ENCODE measurements at places on chromosomes 1 and 21.

- no peak for DNase-seq
Observed at GRCh38 chr1:52877554-52877953, 35.0 kb downstream of the ZYG11A start.

DNA sequence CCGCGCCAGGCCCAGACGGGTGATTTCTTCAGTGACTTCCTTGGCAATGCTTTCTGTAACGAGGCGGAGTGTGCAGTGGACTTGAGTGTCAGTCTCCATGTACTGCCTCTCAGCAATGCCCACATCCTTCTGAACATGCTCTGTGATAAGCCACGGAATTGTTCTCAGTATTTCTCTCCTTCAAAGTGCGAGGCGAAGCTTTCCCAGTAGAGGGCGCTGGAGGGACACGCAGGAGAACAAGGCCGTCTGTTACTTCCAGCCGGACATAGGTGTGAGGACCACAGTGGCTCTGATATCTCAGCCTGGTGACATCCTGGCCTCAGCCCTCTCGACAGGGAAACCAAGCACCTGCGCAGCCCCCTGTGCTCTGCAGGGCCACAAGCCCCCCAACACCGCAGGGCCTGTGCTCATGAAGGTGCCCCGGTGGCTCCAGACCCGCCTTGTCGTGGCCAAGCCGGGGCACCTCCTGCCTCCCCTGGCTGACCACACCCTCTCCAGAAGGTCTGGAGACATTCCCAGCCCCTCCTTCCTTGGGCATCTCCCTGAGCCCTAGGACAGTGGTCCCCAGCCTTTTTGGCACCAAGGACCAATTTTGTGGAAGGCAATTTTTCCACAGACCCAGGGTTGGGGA, 46.1 kb upstream of the BACE2 start:
- DNase-seq = peak; percentile 18

DNA sequence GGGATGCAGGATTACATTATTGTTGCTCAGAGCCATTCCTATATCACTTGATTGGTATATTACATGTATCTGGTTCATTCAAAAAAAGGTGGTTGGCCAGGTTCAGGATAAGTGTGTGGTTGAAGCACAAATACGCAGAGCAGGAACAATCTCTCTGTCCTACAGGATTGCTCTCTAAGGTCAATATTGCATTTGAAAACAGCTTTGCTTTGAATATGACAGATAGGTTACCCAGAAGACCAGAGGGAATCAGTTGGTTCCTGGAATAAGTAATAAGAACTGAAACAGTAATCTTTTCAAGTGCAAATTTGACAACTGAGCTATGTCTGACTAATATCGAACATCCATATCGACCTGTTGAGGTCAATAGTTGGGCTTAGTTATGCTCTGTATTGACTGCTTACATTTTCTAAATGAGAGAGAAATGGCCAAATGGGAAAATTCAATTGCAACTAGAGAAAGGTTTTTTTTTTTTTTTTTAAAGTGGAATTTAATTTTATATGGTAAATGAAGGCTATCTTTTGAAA, 176.8 kb downstream of the ATP6V1G3 start:
- DNase-seq = no peak

DNA sequence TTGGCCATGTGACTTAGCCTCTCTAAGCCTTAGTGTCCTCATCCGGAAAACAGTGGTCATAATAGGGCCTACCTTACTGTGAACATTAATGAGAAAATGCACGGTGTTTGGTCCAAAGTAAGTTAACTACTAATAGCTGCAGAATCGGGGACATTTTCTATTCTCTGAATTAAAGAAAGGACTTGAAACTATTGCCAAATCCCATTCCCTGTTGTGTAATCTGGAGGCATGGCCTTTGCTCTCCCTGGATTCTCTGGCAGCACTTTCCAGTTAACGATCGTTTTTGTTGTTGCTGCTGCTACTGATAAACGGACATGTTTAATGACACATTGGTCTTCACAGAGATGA, 30.5 kb downstream of the FMO4 start:
- no peak for DNase-seq

- no peak for DNase-seq
Observed at GRCh38 chr1:93608187-93609109, 73.2 kb downstream of the BCAR3 start.

DNA sequence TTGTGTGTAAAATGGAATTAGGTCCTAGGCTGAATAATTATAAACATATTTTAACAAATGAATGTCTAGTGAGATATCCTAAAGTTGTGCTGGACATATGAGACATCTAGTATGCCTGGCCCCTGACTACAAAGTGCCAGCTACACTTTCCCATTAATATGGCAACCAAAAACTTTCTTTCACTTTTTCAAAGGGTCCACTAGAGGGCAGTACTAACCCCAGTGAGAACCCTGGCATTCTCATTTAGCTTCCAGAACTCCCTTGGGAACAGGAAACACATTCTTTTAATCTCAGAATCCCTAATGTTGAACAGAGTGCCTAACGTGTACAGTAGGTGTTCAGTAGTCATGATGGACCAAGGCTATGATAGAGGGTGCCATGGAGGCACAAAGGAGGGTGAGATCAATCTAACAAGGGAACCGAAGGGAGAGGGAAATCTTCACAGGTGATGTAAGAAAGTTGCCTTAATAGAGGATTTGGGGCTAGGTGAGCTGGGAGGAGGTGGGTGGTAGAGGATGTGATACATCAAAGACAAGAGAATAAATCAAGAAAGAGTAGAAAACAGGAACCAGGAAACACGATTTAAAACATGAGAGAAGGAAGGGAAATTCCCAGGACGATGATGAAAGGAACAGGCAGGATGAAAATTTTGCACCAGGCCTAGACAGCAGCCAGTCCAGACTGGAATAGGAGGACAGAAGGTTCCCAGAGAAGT, 41.6 kb downstream of the NSL1 start:
- DNase-seq = no peak

GRCh38 chr1:224914292-224914900, 15.1 kb upstream of the DNAH14 start:
- no peak for DNase-seq

- no peak for DNase-seq
Observed at GRCh38 chr1:24374891-24375786, 38.4 kb downstream of the STPG1 start.

GRCh38 chr1:91806181-91806768, 79.7 kb downstream of the TGFBR3 start:
- DNase-seq = no peak

DNA sequence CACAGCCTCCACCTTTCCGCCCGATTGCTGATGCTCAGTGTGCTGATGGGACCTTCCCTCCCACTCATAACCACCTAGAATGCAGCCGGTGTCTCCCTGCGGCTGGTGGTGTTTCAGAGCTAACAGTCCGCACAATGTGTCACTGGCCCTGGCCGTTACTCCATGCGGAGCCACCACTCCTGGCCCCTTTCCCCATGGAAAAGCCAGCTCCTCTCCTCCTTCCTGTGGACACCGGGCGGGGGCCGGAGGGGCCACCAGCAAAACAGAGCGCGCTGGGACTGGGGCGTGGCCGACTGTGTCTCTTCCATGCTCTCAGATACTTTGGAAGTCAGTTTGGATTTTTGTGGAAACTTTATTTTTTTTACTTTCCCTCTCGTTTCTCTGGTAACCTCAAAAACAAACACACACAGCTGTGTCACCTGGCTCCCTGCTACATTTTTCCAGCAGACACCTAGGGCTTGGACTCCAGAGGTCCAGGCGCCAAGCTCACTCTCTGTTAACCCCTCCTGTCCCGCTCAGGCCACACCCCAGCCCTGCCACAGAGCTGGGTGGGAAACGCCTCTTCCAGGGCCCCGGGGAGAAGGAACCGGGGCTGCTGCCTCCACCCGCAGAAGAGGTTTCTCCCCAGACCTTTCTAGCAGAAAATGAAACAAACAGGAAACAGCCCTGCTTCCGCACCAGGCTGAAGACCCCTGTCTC, 32.5 kb upstream of the COL6A2 start:
- no peak for DNase-seq

- no peak for DNase-seq
Observed at GRCh38 chr1:152886758-152887409, 8.8 kb downstream of the SMCP start.

- no peak for DNase-seq
Observed at GRCh38 chr1:167409183-167409582, 109.1 kb downstream of the CD247 start.

DNA sequence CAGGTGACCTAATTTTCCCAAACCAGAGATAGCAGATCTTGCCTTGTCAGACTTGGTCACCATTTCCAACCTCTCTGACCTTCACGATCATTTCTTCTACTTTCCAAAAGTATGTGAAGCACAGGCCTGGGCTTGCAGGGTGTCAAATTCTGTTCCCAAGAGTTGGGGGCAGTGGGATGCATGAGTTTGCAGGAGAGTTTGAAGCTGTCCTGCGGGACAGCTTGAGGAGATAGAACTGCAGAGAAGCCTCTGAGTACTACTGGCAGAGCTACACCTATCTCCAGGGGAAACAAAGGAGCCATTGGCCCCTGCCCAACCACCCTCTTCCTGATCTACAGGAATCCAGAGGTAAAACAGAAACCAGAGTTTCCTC, 11.3 kb downstream of the TXNIP start:
- no peak for DNase-seq

DNA sequence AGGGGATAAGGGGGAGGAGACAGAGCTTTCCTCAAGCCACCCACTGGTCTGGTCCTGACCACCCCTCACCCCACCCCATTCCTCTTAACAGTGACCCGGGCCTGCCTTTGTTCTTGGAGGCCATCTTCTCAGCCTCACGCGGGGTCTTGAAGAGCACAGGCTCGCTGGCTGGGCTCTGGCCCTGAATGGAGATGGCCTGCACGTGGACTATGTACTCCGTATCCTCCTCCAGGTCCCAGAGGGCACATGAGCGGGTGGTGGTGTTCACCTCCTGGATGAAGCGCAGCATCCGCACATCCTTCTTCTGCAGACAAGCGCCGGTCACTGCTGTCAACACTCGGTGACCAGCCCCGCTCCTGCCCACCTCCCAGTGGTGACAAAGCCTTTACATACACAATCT, 2.6 kb downstream of the FNDC5 start:
- DNase-seq = no peak

GRCh38 chr1:76668046-76668445, 199.2 kb upstream of the ST6GALNAC5 start:
- no peak for DNase-seq

DNA sequence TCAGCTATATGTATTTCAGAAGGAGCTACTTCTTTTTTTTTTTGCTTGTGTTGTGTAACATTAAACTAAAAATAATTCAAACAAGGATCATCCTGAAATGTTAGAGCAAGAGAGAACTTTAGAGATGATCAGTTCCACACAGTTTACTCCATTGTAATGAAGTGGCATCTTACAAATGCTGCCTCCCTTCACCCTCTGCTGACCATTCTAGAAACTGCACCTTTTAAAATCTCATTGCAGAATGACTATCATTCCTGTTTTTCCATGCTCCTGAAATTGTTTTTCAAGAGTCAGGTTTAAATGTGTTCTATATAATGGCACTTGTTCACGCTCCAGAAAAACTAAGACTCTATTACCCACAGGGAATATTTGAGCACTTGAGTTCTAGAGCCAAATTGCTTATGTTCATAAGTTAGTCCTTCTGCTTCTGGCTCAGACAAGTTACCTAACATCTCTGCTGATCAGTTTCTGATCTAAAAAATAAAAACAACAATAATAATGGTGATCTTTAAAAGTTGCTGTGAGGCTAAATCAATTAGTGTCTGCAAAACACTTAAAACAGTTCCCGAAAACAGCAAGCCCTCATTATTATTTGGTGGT, 21.5 kb upstream of the SLC44A5 start:
- no peak for DNase-seq

GRCh38 chr21:14632359-14632758, 86.2 kb upstream of the SAMSN1 start:
- DNase-seq = no peak

DNA sequence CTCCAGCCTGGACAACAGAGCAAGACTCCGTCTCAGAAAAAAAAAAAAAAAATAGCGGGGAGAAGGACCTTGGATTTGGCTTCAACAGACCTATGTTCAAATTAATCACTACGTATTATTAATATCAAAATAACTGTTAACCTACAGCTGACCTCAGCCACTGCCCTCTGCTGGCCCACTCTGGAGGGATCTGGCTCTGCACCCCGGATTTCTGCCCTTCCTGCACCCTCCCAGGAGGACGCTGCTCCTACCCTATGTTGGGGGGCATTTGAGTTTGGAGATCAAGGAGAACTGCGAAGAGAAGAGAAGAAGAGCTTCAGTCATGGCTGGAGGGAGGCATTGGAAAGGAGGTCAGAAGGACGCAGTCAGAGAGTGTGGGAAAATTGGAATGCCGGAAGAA, 96.7 kb downstream of the PSMG1 start:
- DNase-seq = no peak

GRCh38 chr1:23525558-23526250, 5.3 kb downstream of the E2F2 start:
- no peak for DNase-seq

DNA sequence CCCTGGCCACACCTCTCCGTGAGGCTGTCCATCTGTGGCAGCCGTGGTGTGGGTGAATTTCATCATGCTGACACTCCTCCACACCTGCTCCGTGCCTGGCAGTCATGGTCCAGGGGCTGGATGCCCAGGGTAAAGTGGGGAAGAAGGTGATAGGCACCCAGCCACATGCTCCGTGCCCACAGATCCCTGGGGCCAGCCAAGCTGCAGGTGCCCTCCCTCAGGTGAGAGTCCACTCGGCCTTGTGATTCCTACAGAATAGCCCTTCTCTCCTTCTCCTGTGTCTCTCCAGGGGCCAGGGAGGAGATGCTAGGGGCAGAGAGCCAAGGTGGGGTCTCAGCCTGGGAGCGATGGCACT, 16.8 kb upstream of the POFUT2 start:
- DNase-seq = no peak

DNA sequence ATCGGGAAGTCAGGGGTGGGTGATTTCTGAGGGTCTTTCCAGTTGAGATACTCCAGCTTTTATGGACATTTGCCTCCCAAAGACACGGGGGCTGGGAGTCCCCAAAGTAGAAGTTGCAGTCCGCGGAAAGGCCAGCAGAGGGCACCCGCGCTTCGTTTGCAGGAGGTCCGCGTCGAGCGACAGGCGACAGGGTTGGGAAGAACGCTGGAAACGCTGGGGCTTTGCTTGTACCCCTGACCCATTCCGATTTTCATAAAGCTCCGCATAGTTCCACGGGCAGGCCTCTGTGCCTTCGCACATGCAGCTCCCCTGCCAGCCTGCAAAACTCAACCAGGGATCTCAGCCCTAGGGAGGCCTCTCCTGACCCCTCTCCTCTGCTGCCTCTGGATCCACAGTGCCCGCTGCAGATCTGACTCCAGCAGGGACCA, 44.2 kb upstream of the LAPTM5 start:
- peak; percentile 81 for DNase-seq

DNA sequence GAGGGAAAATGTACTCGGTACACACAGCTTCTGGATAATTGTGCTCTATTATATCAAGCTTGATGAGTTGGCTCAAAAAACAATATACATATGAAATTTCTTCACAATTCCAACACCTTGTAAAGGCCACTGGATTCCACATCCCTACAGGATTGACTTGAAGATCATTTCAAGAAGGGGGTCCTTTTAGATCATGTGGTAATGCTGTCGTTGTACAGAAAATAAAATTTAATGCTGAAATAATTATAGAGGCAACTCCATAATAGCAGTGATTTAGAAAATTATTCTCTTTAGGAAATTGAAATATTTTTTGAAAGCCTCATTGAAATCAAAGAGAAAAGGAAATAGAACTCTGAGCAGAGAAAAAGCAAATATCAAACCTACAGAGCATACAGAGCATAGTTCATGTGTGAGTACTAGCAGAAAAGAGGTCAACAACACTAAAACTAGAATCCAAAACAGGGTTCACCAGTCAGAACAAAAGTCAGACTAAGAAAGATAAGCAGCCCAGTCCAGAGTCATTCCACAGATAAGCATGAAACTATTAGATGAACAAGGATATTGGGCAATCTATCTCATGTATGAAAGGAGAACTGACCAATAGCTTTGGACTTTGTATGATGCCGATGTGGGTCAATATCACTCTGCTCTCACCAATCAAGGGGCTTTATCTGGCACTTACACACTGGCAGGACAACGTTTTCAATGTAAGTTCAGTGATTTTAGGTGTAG, 79.5 kb upstream of the PALMD start:
- DNase-seq = no peak
